ENCODE measurements at places on chromosomes 2 and 18. TPM values are rescaled to one million over a fixed set of nuclear protein-coding genes. Genes with fewer than 3 reads are reported as not detected.

Gene UGT1A4
- total RNA-seq: not detected

Gene CFC1
- total RNA-seq: not detected

Gene PPP1R1C
- total RNA-seq: 0.25 TPM

Gene IHH
- total RNA-seq: not detected

Gene DAPL1
- total RNA-seq: not detected

Gene INPP1
- total RNA-seq: 18.6 TPM

Gene SLC14A1
- total RNA-seq: 0.32 TPM

Gene DNAH6
- total RNA-seq: not detected

Gene IL37
- not detected for total RNA-seq
